ENCODE measurements at places on chromosomes 2 and 18. TPM values are rescaled to one million over a fixed set of nuclear protein-coding genes. Genes with fewer than 3 reads are reported as not detected.

PIEZO2 gene
- total RNA-seq = 10.7 TPM

- DNase-seq = no peak
These were observed 271.5 kb downstream of the MBD5 start for GRCh38 chr2:148292431-148292830.

TUBB8B gene
- total RNA-seq = 1.2 TPM

GRCh38 chr18:13441736-13442135, 223.2 kb downstream of the LDLRAD4 start:
- no peak for DNase-seq

DNA sequence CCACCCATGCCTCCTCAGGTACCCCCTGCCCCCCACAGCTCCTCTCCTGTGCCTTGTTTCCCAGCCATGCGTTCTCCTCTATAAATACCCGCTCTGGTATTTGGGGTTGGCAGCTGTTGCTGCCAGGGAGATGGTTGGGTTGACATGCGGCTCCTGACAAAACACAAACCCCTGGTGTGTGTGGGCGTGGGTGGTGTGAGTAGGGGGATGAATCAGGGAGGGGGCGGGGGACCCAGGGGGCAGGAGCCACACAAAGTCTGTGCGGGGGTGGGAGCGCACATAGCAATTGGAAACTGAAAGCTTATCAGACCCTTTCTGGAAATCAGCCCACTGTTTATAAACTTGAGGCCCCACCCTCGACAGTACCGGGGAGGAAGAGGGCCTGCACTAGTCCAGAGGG, 803 bp upstream of the DES start:
- no peak for DNase-seq

DNA sequence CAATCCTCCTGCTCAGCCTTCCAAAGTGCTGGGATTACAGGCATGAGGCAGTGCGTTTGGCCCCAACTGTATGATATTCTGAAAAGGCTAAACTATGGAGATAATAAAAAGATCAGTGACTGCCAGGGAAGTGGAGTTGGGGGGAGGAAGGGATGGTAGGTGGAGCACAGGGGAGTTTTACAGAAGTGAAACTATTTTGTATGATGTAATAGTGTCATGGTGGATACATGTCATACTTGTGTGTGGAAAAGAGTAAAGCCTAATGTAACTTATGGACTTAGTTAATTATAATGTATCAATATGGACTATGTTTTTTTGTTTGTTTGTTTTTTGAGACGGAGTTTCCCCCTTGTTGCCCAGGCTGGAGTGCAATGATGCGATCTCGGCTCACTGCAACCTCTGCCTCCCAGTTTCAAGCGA, 2.9 kb upstream of the GGCX start:
- no peak for DNase-seq

CD28 gene
- total RNA-seq = 0.11 TPM

All from WTC11 (cell line).